Glutamatergic neuron (in vitro differentiated cells): ENCODE measurements at places on chromosomes 7 and 10. TPM values are rescaled to one million over a fixed set of nuclear protein-coding genes. Genes with fewer than 3 reads are reported as not detected.

Gene GPRIN2
- 3.0 TPM for total RNA-seq

Gene GIMAP5
- total RNA-seq, result not detected

Gene SGCE
- total RNA-seq, result 64.4 TPM

Gene VSTM2A
- 24.1 TPM for total RNA-seq

Gene RADIL
- 31.3 TPM for total RNA-seq

Gene SEMA3E
- 0.96 TPM for total RNA-seq

Gene ELMO1
- 5.5 TPM for total RNA-seq

Gene NPFFR1
- total RNA-seq, result not detected

GRCh38 chr10:51804866-51805265 lies 105.5 kb upstream of the CSTF2T start:
- no peak for DNase-seq

DNA sequence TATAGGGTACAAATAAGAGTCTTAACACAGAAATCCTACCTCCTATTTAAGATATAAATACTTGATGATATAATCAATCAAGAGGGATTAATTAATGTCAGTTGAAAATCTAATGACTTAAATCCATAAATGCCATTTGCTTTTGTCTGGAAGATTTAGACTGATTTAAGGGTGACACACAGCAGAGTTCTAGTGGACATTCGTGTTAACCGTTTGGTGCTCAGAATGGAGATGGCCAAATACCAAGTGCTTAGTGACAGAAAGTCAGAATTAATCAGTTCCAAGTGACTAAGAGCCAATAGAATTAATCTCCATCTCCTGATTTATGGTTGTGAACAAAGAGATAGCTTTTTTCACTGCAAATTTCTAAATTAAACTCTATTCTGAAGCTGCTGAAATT lies 36.2 kb downstream of the NAMPT start:
- no peak for DNase-seq

GRCh38 chr7:157493017-157493416 lies 156.2 kb downstream of the DNAJB6 start:
- no peak for DNase-seq

DNA sequence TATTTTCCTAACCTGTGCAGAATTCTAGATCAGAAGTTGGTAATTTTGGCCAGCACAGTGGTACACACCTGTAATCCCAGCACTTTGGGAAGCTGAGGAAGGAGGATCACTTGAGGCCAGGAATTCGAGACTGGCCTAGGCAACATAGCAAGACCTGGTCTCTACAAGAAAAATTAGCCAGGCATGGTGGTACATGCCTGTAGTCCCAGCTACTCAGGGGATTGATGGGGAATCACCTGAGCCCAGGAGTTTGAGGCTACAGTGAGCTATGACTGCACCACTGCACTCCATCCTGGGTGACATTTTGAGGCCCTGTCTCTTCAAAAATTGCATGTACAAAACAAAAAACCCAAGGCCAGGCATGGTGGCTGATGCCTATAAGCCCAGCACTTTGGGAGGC lies 8.6 kb downstream of the PGAM1 start:
- no peak for DNase-seq

DNA sequence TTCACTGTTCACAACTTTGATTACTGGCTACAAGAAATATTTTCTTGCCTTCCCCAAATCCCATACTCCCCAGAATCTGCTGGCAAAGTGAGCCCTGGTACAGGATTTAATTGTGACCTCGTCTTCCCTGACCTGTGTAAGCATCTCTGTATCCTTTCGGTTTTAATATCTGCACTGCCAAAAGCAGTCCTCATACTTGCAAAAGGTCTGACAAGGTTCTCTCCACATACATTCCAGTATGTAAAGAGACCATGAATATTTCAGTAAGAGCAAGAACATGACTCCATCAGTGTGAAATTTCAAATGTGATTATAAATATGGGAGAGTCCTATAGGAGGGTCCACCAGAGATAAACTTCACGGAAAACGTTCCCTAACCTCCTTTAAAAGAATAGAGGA lies 134.0 kb upstream of the TCF7L2 start:
- no peak for DNase-seq

DNA sequence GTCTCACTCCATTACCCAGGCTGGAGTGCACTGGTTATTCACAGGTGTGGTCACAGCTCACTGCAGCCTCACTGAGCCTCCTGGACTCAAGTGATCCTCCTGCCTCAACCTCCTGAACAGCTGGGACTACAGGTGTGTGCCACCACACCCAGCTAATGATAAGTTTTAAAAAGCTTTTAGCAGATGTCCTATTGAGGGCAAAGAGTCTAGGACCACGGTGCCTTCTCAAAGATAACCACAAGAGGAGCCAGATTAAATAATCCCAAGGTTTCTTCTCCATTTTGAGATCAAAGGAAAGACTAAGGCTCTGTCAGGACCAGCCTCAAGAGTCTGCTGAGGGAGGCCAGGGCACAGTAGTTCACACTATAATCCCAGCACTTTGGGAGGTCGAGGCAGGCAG lies 4.7 kb downstream of the ATP5MF start:
- DNase-seq, result no peak

- DNase-seq, result no peak
Measured at GRCh38 chr7:37070471-37070870, 346.2 kb upstream of the AOAH start.

DNA sequence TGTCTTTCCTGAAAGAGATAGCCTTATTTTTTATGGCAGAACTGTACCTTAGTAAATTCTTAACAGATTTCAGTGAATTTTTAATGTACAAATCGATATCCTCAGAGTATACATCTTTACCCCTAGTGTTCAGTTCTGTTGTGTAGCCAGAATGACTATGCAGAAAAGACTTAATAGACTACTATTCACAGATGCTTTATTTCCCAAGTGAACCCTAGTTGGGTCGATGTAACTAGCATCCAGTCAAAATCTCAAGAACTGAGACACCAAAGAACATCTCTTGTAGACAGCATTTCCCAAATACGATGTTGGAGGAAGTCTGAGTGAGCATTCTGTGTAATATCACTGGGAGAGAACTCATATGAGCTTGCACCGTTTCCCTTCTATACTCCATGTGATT lies 1.5 kb downstream of the AKR1C3 start:
- no peak for DNase-seq

DNA sequence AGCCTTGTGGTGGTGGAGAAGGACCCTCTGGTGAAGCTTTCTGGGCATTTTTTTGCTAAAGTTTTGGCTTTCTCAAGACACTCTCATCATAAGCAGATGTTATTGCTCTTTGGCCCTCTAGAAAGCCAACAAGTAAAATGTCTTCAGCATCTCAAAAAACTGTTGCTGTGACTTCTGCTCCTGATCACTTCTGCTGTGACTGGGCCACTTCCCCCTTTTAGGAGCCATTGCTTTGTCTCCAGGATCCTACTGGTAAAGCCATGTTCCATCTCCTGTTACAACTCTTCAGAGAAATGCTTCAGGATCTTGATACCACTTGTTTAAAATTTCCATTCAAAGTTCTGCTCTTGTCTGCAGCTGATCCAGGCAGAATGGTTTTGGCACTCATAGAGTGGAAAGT lies 10.9 kb downstream of the PARP12 start:
- no peak for DNase-seq

GRCh38 chr10:43071865-43072650 lies 4.8 kb upstream of the RET start:
- peak; percentile 63 for DNase-seq

DNA sequence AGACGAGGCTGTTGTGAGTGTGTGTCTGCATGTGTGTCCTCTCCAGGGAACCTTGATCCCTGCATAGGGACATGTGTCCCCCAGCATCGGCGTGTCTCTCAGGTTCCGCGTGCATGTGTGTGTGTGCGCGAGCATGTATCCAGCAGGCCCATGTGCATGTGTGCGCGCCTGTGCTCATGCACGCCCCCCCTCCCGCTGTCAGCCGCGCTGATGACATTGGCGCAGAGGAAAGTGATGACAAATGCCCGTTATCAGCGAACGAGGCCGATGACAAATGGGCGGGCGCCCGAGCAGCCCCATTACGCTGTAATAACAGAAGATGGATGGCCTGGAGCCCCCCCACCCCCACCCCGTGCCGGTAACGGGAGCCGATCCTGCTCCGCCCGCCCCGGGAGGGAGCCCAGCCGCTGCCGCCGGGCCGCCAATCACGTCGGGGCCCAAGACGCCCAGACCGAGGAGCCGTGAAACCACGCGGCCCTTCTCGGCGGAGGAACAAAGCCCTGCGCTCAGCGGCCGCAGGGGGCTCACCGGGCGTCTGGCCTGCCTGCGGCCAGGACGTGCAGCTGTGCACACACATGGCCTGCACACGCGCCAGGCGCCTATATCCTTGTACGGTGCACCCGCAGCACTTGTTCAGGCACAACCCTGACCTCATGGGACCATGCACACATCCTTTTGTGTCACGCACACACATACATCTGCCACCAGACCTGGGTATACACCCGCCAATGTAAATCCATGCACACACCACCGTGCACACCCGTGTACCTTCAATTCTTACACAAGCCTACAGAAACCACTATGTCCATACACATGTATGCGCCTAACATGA lies 21.5 kb downstream of the POLL start:
- peak; percentile 71 for DNase-seq

DNA sequence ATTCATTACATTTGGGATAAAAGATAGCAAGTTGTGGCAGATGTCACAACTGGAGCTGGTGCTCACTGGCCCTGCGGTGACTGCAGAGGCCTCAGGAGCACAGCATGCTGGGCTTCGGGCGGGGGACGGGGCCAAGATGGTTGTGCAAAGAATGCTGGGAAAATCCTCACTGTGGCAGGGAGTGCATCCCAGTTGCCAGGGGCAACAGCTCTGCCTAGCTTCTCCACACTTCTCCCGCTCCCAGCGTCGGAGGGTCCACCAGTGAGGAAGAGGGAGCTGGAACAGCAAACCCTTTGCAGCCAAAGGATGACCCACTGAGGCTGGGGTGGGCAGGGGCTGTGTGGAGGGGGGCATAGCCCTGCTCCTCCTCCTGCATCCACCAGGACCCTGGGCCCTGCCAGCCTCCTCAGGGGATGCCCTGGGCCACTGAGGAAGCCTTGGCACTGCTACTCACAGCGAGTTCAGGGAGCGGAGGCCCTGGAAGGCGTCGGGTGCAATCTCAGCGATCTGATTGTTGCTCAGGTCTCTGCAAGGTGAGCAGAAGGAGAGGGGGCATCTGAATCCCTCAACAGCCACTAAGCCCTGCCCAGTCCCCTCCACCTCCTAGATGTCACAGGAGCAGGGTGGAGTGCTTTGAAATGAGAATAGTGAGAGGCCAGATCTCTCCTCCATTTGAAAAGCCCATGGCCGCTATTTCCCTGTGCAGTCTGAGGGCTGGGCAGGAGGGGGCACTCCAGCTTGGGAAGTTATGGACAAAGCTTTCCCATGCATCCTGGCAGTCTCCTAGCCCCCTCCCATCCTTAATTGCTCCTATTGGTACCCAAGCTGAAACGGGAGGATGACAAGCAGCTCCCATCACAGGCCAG lies 126.5 kb downstream of the SLIT1 start:
- DNase-seq, result peak; percentile 58

DNA sequence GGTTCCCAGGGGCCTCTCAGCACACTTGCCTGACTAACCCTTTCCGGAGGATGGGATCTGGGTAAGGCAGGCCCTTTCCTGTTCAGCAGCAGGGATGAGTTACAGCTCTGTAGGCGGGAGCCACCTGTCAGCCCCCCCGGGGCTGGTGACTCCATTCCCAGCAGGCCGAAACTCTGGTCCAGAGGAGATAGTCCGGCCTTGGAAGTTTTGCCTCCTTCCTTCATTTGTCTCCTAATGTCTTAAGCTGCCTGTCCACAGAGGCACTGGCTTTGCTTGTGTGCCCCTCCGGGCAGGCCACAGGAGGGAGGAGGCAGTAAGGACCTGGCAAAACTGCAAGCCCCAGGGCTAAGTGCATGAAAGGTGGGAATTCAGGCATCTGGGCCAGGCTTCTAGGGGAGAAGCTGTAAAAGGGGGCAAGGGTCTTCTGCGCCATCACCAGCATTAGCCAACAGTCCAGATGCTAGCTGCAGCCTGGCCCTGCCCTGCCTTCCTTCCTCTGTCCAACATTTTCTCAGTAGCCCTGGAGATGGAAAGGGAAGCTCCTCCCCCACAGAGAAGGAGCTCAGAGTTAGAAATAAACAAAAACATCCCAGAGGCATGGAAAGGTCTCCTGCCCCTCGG lies 1.2 kb downstream of the ADIRF start:
- no peak for DNase-seq

GRCh38 chr7:133300811-133301210 lies 47.9 kb downstream of the EXOC4 start:
- no peak for DNase-seq

DNA sequence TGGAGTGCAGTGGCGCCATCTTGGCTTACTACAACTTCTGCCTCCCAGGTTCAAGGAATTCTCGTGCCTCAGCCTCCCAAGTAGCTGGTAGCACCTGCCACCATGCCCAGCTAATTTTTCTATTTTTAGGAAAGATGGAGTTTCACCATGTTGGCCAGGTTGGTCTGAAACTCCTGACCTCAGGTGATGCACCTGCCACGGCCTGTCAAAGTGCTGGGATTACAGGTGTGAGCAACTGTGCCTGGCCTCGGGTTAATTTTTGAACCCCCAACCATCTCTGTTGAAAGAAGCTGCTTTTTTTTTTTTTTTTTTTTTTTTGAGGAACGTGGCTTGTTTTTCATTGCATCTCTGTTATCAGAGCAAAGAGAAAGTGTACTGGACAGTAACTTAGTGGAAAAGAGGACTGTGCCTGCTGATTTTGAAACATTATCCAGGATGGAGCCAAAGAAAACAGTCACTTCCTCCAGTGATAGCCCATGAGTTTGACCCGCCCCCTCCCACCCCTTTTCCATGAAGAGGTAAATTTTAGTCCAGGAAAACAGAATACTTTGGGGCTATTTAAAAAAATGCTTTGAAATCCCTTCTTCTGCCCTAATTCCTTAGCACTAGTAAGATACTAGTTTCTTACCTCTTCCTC lies 38.3 kb downstream of the WBP1L start:
- no peak for DNase-seq

GRCh38 chr7:90766814-90767564 lies 170.9 kb downstream of the CDK14 start:
- peak; percentile 41 for DNase-seq

DNA sequence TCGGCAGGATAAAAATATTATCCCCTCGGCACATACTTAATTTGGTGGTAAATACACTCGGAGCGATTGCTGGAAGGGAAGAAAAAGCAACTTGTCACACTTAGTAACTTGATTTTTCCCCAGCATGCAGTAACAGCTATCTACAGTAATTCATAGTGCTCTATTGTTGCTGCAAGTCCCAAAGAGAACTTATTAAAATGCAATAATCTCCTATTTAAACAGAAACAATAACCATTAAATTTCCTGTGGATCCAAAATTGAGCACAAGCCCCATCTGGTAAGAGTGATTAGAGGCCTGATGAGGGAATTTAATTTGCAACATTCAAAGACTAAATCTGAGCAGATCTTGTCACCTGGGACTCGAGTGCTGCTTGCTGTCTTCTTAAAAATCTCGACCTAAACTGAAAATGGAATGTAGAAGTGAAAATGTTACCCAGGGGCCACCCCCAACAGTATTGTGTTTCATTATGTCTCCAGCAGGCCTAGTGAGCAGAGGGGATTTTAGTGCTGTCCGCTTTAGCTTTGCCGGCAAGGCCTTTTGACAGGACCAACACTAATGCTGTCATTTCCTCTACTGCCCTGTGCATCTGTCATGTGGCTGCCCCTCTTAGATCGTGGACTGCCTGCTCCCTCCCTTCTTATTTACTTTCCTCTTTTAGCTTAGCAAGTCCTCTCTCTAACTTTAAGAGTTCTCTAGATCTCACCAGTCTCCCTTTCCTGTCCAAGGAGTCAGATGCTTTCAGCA lies 639.7 kb downstream of the AUTS2 start:
- DNase-seq, result no peak
